ENCODE measurements at places on chromosomes 16 and 17. TPM values are rescaled to one million over a fixed set of nuclear protein-coding genes. Genes with fewer than 3 reads are reported as not detected.

DNA sequence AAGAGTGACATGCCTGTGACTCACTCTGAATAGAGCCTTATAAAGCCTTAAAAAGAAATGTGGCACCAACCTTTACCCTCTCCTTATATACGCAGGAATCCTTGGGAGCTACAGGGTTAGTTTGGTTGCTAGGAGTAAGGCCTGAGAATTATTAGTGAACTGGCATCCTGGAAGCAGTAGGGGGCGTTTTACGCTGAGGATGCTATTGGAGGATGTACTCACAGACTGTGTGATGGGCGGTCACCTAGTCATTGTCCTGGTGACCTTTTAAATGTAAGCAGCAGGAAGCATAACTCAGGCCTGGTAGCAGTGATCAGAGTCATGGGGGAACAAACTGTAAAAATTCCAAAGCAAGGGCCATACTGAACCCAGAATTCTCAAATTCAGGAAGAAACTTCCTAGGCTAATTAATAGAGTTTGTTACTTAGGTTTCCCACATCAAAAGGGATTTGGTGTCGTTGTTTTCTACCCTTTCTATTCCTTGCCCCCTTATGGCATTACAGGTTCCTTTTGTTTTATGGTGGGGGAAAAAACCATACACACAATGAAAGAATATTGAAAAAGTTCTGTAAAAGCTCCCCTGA lies 153.8 kb downstream of the SNX11 start:
- H3K36me3 ChIP-seq, result peaks cover 9% of the 10 kb centered on the region
- H3K27me3 ChIP-seq, result no peaks in the 10 kb centered on the region
- H3K4me3 ChIP-seq, result no peak overlapping the region

- H3K27me3 ChIP-seq, result no peaks in the 10 kb centered on the region
- no peak for DNase-seq
- peaks cover 14% of the 10 kb centered on the region for H3K36me3 ChIP-seq
- no peak overlapping the region for H3K27ac ChIP-seq
- no peak overlapping the region for H3K4me3 ChIP-seq
These were observed 21.1 kb downstream of the RAB40B start for GRCh38 chr17:82677353-82677925.

- peak overlapping the region; percentile 68 for H3K27ac ChIP-seq
- peak overlapping the region; percentile 42 for H3K4me3 ChIP-seq
- peaks cover 51% of the 10 kb centered on the region for H3K36me3 ChIP-seq
These were observed 34.3 kb upstream of the IL21R start for GRCh38 chr16:27367461-27368357.

- H3K4me3 ChIP-seq, result no peak overlapping the region
- peaks cover 5% of the 10 kb centered on the region for H3K4me1 ChIP-seq
- H3K27me3 ChIP-seq, result no peaks in the 10 kb centered on the region
- no peak for DNase-seq
- no peak overlapping the region for H3K27ac ChIP-seq
These were observed 10.7 kb downstream of the SLC47A1 start for GRCh38 chr17:19544366-19544765.

GRCh38 chr16:85286066-85286831 lies 174.0 kb upstream of the CIBAR2 start:
- H3K27ac ChIP-seq, result no peak overlapping the region
- no peak for DNase-seq
- H3K27me3 ChIP-seq, result peaks cover 94% of the 10 kb centered on the region
- no peaks in the 10 kb centered on the region for H3K4me1 ChIP-seq
- H3K36me3 ChIP-seq, result no peaks in the 10 kb centered on the region

DNA sequence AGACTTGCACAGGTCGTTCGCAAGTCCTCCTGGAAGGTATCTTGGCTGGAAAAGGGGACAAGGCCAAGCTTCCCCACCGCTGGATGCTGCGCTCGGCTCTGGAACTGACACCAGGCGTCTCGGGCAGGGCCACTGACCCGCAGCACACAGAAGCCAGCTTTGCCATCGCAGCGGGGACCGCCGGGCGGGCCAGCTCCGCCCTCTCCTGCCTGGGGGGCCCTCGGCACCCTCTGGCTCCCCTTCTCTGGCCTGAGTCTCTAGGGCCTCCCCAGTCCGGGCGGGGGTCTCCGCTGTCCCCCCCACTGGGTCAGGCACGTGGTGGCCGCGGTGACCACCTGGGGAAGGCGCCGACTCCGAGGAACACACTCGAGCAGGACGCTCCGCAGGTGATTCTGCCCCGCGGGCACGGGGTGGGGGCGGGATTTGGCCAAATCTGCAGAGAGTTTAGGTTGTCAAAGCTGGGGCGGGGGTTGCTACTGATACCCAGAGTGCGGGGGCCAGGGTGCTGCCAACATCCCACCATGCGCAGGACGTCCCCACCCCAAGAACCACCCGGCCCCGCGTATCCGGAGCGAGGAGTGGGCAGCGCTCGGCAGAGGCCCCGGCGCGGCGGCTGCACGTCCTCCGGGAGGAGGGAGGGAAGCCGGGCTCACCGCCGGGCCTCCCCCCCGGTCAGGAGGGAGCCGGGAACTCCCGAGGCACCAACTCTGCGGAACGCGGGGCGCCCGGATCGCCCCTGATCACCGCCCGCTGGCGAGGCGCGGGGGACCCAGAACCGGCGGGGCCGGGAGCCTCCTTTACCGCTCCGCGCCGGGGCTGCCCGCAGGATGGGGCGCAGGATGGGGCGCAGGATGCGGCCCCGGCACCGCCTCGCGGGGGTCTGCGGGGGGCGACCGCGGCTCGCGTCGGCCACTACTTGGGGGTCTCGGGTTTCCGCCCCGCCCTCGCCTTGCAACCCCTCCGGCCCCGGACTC lies 744 bp upstream of the METRNL start:
- H3K4me1 ChIP-seq, result peaks cover 37% of the 10 kb centered on the region
- no peak for DNase-seq
- peaks cover 23% of the 10 kb centered on the region for H3K27me3 ChIP-seq
- peak overlapping the region; percentile 53 for H3K4me3 ChIP-seq
- H3K36me3 ChIP-seq, result peaks cover 35% of the 10 kb centered on the region

- no peaks in the 10 kb centered on the region for H3K36me3 ChIP-seq
- H3K27ac ChIP-seq, result no peak overlapping the region
- H3K4me1 ChIP-seq, result no peaks in the 10 kb centered on the region
- H3K27me3 ChIP-seq, result peaks cover 64% of the 10 kb centered on the region
These were observed 82.8 kb upstream of the SEC14L1 start for GRCh38 chr17:77058016-77058415.

GRCh38 chr17:385178-385835 lies 32.7 kb upstream of the RPH3AL start:
- H3K27ac ChIP-seq, result no peak overlapping the region
- peaks cover 29% of the 10 kb centered on the region for H3K27me3 ChIP-seq
- H3K36me3 ChIP-seq, result peaks cover 11% of the 10 kb centered on the region
- H3K4me1 ChIP-seq, result peaks cover 16% of the 10 kb centered on the region

SCGB1C2 gene
- not detected for total RNA-seq

MRPL28 gene
- 115 TPM for total RNA-seq

CPHXL2 gene
- not detected for total RNA-seq

PLA2G10 gene
- total RNA-seq, result 3.3 TPM

HOXB9 gene
- 26.0 TPM for total RNA-seq

ZG16 gene
- total RNA-seq, result not detected

TLCD2 gene
- total RNA-seq, result 5.9 TPM

ST6GALNAC2 gene
- total RNA-seq, result 10.5 TPM

PPP1R27 gene
- not detected for total RNA-seq

All from Calu3 (cell line).